ENCODE measurements at places on chromosomes 7 and 10. TPM values are rescaled to one million over a fixed set of nuclear protein-coding genes. Genes with fewer than 3 reads are reported as not detected.

GRCh38 chr10:13404791-13405190 lies 56.7 kb upstream of the SEPHS1 start:
- DNase-seq, result no peak

Gene PDE1C
- polyA plus RNA-seq, result 19.6 TPM

Gene CYP3A7
- not detected for polyA plus RNA-seq

Gene EVX1
- not detected for polyA plus RNA-seq

- DNase-seq, result no peak
Observed at GRCh38 chr7:780081-780480, 52.2 kb upstream of the SUN1 start.

- no peak for DNase-seq
Observed at GRCh38 chr7:106073701-106074100, 38.4 kb downstream of the SYPL1 start.

- no peak for DNase-seq
Observed at GRCh38 chr7:138658889-138659288, 42.3 kb downstream of the SVOPL start.

Gene LIPF
- not detected for polyA plus RNA-seq

DNA sequence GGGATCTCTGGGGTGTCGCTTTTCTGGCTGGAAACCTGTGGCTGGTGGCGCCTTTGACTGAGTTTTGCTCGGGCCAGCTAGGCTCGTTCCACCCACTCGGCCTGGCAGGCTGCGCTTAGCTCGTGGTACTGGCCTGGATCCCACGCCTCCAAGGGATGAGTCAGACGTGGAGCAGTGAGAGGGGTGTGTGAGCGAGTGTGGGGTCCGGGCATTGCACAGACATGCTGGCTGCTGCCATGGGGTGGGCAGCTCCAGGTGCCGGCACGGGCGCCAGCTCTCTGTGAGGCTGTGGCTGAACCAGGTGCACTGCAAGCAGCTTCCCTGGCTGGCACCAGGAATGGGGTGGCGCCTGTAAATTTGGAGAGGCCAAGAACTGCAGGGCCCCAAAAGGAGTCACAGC lies 63.1 kb upstream of the CACNA2D1 start:
- no peak for DNase-seq

- no peak for DNase-seq
Observed at GRCh38 chr10:79254333-79255006, 92.8 kb upstream of the PPIF start.

Gene GRID2IP
- polyA plus RNA-seq, result not detected

GRCh38 chr10:50600286-50600685 lies 23.5 kb downstream of the SGMS1 start:
- DNase-seq, result no peak

- DNase-seq, result no peak
Observed at GRCh38 chr10:71314028-71314693, 4.9 kb upstream of the SLC29A3 start.

DNA sequence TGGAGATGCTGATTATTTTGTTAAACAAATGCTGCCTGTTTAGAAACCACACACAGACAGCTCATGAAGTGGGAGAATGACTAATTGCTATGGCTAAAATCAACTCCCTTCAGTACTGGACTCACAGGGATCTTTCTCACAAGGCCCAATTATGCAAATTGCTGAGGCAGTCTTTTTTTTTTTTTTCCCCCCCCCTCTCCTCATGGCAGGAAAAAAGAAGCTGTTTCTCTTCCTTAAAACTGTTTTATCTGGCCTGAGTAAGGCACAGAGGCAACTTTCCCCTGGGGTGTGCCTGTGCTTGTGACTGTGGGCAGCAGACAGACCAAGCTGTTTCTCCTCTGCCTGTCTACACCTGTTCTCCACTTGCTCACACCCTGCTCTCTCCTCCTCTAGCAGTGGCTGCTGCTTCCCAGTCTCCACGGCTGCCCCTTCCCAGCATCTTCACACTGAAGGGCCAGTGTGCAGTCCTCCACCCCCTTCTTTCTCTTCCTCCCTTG lies 65.4 kb upstream of the STEAP1B start:
- no peak for DNase-seq

GRCh38 chr10:96973809-96974747 lies 142.0 kb downstream of the LCOR start:
- DNase-seq, result peak; percentile 47

GRCh38 chr10:103678178-103678526 lies 177.2 kb downstream of the SH3PXD2A start:
- DNase-seq, result peak; percentile 93

DNA sequence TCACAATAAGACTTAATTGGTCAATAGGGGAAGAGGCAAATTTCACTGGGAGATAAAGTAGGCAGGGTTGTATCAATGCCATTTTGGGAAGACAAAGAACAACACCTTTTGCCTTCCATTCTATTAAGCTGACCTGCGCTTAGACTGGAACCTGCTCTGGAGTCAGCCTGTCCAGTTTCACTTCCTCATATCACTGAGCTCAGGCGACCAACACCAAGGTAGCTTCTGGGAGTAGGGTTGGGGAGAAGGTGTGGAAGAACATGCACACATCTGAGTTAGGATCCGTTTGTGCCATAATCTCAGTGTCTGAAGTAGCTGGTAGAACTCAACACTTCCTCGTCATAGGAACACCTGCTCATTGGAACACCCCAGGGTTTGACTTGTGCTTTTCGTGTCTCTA lies 527.4 kb upstream of the IGFBP3 start:
- DNase-seq, result no peak

GRCh38 chr10:26755443-26755903 lies 58.0 kb downstream of the PDSS1 start:
- no peak for DNase-seq

All from BJ (cell line).